ENCODE measurements at places on chromosomes 1 and 21.

DNA sequence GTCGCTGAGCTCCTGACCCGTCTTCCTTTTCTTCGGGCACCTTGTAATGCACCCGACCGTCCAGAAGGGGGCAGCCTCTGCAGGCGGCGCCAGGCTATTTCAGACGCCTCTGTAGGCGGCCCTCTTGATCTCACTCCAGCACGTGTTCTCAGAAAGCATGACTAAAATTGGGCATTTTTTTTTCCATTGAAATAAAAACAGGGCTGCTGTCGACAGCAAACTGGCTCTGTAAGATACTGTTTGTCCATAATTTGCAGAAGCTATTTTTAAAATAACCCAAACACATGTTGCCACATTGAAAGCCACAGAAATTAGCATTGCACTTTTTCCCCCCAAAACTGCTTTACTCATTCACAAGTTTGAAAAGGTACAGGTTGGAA, 78.0 kb downstream of the STUM start:
- peak; percentile 77 for DNase-seq

DNA sequence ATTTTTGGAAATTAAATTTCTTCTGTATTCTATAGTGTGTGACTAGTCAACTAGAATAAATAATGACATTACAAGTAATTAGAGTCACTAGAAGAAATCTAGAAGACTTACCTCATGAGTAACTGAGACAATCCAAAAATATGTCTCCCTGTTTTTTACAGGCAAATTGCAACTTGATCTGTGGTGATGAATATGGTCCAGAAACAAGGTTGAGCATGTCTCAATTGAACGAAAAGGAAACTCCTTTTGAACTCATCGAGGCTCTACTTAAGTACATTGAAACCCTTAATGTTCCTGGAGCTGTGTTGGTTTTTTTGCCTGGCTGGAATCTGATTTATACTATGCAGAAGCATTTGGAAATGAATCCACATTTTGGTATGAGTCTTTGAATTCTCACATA, 36.7 kb downstream of the DHX9 start:
- DNase-seq = no peak

DNA sequence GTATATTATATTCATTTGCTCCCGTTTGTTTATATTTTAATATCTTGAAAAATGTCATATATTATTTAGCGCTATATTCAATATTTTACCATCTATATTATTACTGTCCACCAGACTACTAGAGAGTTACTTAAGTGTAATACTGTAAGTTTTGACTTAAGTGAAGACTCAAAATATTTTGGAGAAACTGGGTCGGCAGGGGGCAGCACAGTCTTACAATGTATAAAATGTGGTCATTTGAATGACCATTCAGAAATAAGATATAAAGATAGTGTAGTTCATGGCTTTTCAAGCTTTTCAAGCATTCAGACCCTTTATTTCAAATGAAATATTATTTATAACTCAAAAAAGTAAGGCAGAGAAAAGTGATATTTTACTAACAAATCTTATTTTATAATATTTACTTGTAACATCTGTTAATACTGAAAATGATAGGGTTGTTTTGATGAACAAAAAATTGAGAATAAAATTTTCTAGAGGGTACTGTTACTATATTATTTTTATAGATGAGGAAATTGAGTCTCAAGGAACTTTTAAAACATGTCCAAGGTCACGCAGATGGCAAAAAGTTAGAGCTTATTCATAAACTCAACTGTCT, 89.0 kb upstream of the SERTAD4 start:
- peak; percentile 70 for DNase-seq

GRCh38 chr1:15676688-15677661, 7.1 kb upstream of the PLEKHM2 start:
- no peak for DNase-seq

- no peak for DNase-seq
Observed at GRCh38 chr1:65503427-65503826, 83.0 kb downstream of the LEPR start.

DNA sequence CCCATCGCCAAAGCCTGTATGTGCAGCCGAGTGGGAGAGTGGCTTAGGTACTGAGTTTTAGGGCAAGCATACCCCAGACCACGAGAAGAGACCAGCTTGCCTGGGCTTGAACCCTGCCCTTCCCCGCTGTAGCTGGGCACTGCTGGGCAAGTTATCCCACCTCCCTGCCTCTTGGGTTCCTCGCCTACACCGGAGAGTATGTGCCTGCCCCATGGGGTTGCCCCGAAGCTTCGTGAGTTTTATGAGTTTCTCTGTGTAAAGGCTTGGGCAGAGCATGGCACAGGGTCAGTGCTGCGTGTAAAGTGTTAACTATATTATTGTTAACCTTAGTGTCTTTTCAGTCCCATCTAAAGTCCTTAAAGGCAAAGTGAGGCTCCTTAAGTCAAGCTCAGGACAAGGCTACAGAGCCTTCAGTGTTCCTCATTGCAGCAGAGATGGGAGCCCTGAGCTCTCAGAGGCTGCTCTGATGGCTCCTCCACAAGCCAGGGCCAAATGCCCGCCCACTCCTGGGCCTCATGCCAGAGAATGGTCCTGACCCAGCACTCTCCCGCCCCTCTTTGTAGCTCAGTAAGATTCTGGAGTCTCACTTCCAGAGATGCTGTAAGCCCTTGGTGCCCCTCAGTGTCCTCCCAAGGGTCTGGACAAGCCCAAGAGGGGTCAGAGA, 37.0 kb upstream of the KCNA10 start:
- peak; percentile 73 for DNase-seq

DNA sequence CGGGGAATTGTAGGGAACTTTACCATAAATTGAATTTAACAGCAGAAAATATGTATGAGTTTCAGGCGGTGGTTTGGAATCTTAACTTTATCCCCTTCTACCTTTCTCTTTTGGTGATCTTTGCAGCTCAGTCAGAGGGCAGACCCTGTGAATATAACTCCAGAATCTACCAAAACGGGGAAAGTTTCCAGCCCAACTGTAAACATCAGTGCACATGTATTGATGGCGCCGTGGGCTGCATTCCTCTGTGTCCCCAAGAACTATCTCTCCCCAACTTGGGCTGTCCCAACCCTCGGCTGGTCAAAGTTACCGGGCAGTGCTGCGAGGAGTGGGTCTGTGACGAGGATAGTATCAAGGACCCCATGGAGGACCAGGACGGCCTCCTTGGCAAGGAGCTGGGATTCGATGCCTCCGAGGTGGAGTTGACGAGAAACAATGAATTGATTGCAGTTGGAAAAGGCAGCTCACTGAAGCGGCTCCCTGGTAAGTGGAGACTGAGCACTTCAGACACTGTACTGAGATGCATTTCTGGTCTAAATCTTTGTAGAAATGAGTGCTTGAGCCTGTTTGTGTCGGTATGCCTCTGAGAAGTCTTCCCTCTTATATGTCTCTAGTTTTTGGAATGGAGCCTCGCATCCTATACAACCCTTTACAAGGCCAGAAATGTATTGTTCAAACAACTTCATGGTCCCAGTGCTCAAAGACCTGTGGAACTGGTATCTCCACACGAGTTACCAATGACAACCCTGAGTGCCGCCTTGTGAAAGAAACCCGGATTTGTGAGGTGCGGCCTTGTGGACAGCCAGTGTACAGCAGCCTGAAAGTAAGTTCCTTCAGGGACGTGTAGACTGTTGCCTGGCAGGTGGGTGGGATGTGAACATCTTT, 1.5 kb downstream of the CCN1 start:
- DNase-seq = peak; percentile 22

GRCh38 chr1:7295946-7296345, 475.1 kb upstream of the VAMP3 start:
- DNase-seq = no peak

GRCh38 chr1:169563019-169563615, 23.2 kb downstream of the F5 start:
- DNase-seq = no peak

DNA sequence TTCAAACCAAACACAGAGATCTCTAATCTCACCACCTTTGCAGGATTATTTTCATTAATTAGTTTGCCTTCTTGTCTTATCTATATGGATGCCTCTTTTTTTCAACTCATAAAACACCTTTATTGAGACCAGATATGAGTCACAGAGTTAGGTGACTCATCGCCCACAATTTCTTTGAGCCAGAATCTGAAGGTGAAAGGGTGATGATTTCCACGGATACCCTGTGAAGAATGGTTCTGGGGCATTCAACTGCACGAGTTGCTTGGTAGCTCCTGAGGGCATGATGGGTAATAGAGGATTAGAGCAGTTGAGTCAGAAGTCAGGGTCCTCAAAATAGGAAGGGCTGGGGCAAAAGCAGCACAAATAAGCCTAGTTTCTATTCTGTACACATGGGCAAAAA, 128.2 kb downstream of the TBX19 start:
- no peak for DNase-seq

GRCh38 chr21:42799948-42800347, 79.4 kb downstream of the WDR4 start:
- DNase-seq = no peak

GRCh38 chr1:19708567-19709110, 44.0 kb downstream of the HTR6 start:
- no peak for DNase-seq
